ENCODE measurements at places on chromosomes 7 and 10.

DNA sequence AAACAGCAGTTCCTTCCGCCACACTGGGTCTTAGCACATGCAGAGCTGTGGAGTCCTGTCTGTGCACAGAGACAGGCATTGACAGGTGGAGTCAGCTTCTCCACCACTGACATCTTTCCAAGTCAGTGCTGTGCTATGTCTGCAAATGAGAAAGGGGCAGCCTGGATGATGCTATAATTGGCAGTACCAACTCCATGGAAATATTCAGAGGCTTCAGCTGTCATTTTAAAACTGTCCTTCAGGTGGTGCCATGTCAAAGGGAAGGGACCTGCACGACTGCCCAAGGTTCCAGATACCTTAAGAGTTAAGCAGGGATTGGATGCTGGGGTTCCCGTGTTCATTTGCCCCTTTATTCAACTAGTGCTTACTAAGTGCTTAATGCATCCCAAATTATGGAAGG, 258.0 kb upstream of the PRKCQ start:
- DNase-seq = peak; percentile 38

- DNase-seq = no peak
Observed at GRCh38 chr10:126917975-126918908, 13.0 kb downstream of the DOCK1 start.

- peak; percentile 15 for DNase-seq
Observed at GRCh38 chr7:26760501-26760900, 103.9 kb downstream of the SKAP2 start.

GRCh38 chr10:132844069-132844809, 58.3 kb upstream of the NKX6-2 start:
- DNase-seq = no peak

- DNase-seq = no peak
Observed at GRCh38 chr7:85090143-85090542, 96.7 kb downstream of the SEMA3D start.

DNA sequence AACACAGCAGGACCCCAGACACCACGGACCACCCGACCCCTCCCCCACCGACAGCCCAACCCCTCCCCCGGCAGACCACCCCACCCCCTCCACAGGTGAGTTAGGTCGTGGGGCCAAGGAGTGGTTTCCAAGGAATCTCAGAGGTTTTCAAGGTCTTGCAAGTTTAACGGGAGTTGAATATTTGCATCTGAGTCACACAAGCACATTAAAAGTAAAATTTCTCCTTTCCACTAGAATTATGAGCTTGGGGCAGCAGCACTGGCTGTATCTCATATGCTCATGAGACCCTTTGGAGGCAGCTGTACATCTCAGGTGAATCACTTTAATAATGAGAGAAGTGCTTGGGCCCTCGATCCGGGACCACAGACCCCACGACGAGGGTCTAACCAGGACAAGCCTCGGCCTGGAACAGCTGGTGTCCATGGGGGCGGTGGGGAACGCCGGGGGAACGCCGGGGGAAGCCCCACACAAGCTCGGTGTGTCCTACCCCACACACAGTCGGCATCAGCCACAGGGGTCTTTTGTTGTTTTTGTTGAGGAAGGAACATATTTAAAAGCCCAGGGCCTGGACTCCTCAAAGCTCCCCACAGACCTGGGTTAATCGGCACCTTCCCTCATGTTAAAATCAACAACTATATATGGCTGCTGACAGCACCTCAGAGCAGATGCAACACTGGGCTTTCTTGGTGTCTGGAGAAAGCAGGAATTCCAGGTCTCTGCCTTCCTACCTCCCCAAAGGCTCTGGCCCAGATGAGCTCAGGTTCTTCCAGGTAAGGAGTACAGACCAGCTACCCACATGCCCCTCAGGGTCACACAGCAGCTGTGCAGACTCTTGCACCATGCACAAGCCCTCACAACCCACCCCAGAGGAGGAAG, 130.3 kb downstream of the DIP2C start:
- no peak for DNase-seq

DNA sequence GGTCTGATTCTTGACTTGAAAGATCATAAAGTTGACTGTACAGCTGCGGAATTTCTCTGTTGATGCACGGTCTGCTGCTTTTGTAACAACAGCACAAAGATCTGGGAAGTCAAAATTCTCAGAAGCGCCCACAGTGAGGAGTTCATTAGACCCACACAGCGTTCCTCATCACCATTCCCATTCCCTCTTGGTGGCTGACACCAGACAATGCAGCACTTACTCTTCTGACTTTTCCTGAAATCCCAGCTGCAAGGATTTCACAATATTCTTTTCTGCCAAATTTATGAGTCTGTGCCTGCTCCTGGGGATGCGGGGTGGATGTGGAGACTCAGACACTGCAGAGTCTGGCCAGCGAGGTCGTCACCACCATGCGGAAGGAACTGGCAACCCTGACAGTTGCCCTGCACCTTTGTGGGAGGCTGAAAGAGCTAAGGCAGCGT, 233.9 kb downstream of the FANK1 start:
- DNase-seq = no peak

DNA sequence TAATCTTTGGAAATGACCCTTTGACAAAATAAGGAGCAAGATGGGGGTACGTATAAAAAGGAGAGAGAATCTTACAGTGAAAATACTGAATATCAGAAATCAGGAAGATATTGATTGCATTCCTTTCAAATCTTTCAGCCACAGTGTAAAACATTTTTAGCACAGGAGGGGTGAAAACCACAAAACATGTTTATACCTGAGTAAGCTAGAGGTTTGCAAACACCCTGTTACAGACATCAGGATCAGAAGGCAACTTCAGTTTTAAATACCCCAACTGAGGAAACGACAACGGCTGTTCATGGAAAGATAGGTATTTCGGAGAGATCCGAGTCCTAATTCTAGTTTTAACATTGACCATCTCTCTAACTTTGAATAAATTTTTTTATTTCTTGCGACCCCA, 69.1 kb upstream of the ITGB1 start:
- DNase-seq = no peak

- no peak for DNase-seq
Observed at GRCh38 chr10:120789303-120790203, 61.6 kb upstream of the WDR11 start.

DNA sequence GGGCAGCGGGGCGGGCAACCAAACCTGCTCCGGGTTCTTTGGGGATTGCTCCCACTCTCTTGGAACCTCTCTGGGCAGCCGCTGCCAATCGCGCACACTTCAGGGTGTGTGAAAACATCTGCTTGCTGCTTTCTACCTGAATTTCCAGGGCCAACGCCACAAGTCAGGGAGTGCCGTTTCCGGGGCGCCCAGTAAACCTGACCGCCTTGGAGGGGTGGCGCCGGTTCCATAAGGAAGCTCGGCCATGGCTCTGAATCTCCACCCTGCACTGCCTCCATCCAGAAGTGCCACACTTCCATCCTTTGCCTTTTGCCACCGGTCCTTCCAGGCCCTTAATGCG, 679 bp upstream of the AFAP1L2 start:
- no peak for DNase-seq

DNA sequence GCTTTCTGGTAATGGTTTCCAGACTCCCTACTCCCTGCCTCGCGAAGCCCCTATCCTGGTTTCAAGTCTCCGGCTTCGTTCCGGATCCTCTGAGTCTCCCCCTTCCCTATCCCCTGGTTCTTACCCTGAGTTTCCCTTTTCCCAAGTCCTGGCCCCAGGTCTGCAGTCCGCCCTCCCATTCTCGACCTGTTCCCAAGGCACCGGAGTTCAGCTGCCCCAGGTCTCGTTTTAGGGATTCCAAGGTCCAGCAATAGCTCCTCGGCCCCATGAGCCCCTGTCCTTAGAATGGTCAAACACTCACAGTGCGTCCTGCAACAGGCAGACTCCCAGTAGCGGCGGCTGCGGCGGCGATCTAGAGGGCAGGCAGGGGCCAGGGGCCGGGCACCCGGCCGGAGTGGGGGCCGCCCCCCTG, 274 bp downstream of the PITX3 start:
- DNase-seq = no peak

GRCh38 chr7:32164341-32164996, 94.3 kb upstream of the PDE1C start:
- peak; percentile 13 for DNase-seq

DNA sequence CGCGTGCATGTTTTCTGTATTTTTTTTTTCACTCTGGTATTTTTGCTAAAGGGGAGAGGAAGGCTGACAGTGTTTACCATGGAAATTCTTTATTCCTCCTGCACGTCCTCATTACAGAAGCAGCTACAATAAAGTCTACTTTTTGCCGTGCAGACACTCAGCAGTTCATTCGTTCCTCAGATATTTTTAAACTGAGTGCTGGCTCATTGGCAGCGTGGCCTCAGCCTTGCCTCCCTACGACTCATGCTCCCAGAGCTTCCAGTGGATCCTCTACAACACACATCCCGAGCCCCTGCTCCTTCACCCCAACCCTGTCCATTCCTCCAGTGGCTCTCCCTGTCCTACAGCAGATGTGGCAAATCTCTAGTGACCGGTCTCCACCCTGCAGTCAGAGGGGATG, 239.2 kb upstream of the ZMIZ1 start:
- DNase-seq = no peak

- DNase-seq = no peak
Observed at GRCh38 chr10:60903096-60903495, 40.9 kb downstream of the RHOBTB1 start.

DNA sequence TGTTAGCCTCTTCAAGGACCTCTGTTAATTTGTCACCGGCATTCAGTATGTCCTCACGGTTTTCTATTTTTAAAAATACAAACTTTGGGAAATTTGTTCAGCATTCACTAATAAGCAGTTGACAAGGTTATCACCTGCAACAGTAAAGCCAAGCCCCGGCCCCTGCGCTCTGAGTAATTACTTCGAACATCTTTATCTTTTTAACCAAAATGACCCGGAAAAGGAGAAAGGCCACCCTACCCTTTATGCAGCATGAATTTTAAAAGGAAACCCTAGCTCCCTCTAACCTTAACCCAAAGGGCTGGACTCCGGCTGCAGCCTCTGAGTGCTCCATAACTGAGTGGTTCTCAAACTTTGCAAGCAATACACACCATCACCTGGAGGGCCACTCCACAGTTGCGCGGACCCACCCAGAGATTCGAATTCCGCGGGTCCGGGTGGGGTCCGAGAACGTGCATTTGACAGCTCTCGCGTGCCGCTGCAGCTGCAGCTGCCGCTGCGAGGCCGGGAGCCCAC, 940 bp downstream of the NSMCE4A start:
- DNase-seq = no peak

DNA sequence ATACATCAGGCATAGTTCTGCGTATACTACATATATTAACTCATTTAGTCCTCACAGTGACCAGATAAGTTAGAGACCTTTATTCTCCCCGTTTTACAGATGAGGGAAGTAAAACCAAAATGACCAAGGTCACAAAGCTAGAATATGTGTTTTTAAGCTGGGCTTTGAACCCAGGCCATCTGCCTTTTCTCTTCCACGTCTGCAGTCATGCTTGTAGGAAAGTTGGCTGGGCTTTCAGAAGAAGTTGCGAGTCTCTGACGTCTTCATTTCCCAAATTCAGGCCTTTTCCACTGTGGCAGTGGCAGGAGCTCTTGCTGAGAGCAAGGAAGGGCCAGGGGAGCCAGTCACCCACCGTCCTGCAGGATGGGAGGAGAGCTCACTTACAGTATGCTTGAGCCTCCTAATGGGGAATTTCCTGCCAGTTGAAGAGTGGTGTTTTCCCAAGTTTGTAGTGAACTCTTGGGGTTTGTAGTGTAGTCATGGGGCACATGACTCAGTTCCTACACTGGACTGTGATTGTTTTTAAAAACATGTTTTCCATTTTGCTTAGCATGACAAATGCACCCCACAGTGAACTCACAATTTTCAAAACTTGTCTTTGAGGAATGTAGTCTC, 34.2 kb downstream of the CYP17A1 start:
- DNase-seq = no peak

GRCh38 chr7:77544518-77544917, 7.4 kb downstream of the PTPN12 start:
- DNase-seq = no peak

- peak; percentile 17 for DNase-seq
Observed at GRCh38 chr7:12436896-12437535, 33.4 kb upstream of the VWDE start.

DNA sequence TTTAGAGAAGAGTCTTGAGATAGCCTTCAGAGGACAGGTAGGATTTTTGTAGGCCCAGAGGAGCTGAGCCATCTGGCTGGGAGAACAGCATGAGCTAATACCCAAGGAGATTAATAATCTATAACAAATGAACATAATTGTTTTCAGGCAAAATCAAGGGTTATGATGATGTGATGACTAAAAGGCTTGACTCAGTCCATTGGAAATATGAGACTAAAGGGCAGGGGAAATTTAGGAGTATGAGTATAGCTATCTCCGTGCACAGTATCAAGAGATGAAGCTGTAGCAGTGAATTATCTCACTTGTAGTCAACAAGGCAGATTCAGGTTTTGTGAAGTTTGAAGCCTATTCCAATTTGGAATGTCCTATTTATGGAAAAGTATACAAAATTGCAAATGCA, 40.1 kb downstream of the CSTF2T start:
- no peak for DNase-seq

- DNase-seq = no peak
Observed at GRCh38 chr7:431658-432111, 88.0 kb downstream of the PDGFA start.

- no peak for DNase-seq
Observed at GRCh38 chr7:16123117-16123770, 298.1 kb downstream of the CRPPA start.

DNA sequence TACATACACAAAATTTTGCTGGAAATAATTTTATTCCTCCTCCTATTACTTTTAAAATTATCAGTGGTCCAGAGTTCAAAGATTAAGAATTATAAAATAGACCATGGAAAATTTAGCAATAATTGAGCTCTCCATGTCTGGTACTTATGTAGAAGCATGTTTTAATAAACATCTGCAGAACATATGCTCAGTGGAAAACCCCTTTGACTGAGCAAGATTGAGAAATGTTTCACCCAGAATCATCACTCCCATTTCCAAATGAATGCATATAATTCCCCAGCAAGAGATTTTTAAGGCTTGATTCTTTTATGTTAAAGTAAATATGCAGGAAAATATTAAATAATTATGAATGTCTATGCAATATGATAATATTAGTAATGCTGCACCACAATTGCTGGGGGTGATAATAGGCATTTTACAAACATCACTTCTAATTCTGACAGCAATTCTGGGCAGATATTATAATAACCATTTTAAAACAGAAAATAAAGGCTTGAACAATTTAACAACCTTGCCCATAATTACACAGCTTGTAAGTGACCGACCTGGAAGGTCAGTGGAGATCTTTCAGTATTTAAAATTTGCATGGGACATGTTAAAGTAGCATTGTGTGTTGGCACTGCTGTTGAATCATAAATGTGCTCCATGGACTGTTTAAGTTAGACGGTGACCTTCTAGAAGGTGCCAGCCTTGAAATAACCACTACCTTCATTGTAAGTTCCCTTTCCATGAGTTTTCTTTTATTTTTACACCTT, 45.6 kb upstream of the TES start:
- DNase-seq = no peak

- peak; percentile 44 for DNase-seq
Observed at GRCh38 chr10:5812283-5813090, 747 bp downstream of the GDI2 start.
